ENCODE measurements at places on chromosomes 12 and 14.

- DNase-seq: no peak
Measured at GRCh38 chr12:125738211-125738610, 673.0 kb downstream of the AACS start.

DNA sequence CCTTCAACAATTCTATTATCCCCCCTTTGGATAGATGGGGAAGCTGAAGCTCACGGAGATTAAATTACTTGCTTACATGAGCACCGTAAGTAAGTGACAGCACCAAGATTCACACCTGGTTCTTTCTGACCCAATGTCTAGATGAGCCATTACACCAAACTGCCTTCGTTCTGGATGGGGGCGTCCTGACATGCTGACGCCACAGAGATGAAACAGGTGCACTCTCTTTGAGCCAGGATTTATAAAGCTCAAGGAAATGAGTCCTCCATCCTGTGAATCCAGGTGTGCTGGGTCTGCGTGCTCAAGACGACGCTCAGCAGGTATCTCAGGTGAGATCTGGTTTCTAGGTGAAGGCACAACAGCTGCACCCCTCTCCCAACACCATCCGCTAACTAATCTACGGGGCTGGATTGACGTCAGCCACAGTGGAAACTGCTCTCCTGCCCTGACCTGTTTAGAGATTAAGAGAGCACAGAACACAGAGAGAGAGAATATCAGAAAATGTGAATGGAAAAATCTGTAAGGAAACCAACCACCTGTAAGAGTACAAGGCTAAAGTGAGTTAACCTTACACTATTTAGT lies 61.6 kb downstream of the KSR2 start:
- no peak for DNase-seq

- no peak for DNase-seq
Measured at GRCh38 chr12:63319386-63319785, 168.4 kb upstream of the AVPR1A start.

DNA sequence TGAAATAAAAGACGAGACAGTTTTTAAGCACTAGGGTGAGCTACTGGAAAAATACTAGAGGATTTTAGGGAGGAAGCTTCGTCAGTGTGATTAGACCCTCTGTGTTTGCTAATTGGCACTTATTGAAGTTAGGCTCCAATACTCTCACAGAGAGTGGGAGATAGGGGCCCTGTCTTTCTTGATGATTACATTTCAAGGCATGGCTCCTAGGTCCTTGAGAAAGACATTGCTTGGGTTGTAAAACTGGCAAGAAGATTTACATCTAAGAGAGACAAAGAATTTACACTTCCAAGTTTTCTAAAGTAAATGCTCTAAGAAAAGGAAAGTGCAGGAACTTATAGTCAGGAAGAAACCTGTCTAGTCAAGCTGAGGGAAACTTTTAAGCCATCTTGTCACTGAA lies 183.2 kb downstream of the C12orf50 start:
- DNase-seq: no peak

DNA sequence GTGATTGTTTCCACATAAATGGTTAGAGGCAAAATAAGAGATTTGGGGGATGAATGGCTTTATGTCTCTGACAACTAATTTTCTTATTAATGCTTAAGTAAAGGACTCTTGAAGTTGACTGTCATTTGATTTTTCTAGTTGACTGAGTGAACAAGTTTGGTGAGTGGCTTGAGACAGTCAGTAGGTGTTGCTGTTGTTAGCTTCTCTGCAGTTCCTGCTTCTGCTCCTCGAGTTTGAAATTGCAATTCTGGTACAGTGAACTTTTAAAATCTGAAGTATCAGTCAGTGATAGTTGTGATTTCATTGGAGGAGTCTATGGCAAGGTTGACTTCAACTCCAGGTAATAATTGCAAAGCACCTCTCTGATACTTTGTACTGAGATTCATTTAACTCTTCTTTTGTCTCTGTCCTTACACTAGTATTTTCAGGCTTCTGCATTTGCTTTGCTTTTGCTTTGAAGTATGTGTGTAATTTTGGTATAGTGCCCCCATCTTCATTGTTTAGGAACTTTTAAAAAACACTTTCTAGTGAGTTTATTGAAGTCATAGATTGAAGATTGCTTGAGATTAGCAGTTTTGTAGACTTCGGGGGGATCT lies 415.5 kb downstream of the PCNX1 start:
- DNase-seq: peak; percentile 61

DNA sequence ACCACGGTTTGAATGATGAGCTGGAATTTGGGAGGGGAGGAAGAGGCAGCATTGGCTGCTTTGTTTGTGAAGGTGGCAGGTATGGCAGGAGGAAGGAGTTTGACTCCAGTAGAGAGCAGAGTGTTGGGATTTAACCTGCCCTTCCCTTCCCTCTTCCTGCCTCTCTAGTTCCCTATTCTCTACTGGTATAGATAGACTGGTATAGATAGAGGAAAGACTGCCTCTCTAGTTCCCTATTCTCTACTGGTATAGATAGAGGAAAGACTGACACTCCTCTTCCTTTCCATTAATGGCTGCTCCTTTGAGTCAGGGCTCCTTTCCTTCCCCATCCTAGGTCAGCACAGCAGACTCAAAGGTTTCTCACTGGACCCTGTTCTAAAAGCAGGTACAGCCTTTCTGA lies 8.4 kb upstream of the SYCP3 start:
- DNase-seq: no peak

DNA sequence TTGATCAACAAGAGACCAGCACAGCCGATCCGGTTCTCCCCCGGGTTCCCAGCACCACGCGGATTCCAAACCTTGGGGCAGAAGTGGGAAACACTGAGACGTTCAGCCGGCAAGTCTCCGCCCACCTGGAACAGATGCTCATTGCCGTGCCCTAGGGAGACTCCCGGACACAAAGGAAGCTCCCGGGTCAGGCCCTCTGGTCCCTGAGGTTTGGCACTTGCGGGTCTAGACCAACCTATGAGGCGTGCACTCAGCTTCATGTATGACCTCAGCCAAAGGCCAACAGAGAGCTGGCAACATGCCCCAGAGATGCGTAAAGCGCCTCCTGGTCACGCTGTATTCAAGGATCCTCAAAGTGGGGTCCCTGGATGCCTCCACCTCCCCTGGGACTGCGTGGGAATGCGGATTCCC lies 2.5 kb downstream of the RIMBP2 start:
- no peak for DNase-seq

GRCh38 chr14:105093431-105094192 lies 28.4 kb upstream of the GPR132 start:
- peak; percentile 40 for DNase-seq

DNA sequence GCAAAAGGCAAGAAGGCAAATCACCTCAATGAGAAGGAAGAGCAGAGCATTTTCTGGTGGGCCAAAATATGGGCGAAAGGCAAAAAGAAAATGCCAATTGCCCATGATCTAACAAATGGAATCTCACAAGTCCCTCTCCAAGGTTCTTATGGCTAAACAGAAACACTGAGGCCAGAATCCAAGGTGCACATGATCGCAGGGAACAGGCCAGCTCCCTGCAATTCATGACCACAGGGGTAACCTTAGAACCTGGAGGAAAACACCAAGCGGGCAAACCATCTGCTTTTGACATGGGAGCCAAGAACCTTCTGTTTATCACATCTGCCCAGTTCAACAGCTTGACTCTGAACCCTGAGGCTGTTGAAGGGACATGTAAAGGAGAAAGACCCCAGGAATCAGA lies 60.0 kb downstream of the NT5DC3 start:
- no peak for DNase-seq

GRCh38 chr12:80936642-80937390 lies 918 bp downstream of the LIN7A start:
- peak; percentile 3 for DNase-seq
